Upper lobe of left lung (tissue), 6 donors: ENCODE measurements at places on chromosomes 4 and X. TPM values are rescaled to one million over a fixed set of nuclear protein-coding genes. Genes with fewer than 3 reads are reported as not detected.

FAM53A gene
- 2.5 TPM for total RNA-seq

MAGEA2B gene
- not detected for total RNA-seq

ARMCX2 gene
- total RNA-seq: 18.1 TPM

SMR3B gene
- not detected for total RNA-seq
